Activated CD4-positive, alpha-beta T cell treated with anti-CD3 and anti-CD28 coated beads, Interleukin-2, amount 50 U/mL, for 24 hours (primary cell): ENCODE measurements at places on chromosomes 6 and 20.

- DNase-seq: no peak
These were observed 735 bp downstream of the FAM135A start for GRCh38 chr6:70413992-70414494.

- no peak for DNase-seq
These were observed at the start of gene C6orf132 for GRCh38 chr6:42142118-42142835. Gene C6orf132, minus strand, starts transcription at chr6:42142620. Its CDS starts 176 bp downstream, at chr6:42142444.

DNA sequence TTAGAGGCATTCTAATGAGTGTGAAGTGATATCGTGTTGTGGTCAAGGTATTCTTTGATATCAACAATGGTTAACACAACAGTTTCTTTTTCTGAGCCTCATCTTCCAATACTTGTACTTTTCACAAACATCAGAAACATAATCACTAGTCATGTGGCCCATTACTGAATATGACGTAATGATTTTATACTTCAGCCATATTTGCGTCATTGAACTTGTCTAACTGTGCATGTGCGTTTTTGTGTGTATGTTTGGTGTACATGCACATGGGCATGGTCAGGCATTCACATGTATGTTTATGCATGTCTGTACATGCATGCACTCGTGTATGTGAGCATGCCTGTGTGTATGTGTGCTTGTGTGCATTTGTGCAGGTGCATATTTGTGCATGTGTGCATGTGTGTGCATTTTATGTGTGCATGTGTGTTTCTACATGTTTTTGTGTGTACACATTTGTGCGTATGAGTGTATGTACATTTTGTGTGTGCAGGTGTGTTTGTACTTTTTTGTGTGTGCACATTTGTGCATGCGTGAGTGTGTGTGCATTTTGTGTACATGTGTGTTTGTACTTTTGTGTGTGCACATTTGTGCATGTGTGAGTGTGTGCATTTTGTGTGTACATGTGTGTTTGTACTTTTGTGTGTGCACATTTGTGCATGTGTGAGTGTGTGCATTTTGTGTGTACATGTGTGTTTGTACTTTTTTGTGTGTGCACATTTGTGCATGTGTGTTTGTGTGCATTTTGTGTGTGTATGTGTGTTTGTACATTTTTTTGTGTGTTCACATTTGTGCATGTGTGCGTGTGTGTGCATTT is 29.4 kb downstream of the PRR18 start:
- no peak for DNase-seq

- DNase-seq: no peak
These were observed 1239.3 kb upstream of the GJE1 start for GRCh38 chr6:140893432-140893831.

DNA sequence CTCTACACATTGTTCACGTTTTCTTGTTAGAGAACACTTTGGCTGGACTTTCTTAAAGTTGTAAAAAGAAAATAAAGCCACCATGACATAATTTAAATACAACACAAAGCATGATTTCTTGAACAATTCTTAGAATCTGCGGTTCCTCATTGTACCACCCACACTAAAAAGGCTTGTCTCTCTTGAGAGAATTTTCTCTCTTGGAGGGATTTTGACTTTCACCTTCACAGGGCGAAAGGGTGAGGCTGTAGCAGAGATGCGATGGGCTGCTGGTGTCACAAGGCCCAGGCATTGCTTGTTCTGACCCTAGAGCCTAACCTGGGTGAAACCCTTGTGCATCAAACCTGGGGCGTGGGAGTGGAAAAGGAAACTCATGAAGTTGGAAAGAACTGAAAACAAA is 122.7 kb upstream of the RIPOR2 start:
- DNase-seq: no peak

- no peak for DNase-seq
These were observed 40.5 kb upstream of the OSTM1 start for GRCh38 chr6:108114841-108115597.

DNA sequence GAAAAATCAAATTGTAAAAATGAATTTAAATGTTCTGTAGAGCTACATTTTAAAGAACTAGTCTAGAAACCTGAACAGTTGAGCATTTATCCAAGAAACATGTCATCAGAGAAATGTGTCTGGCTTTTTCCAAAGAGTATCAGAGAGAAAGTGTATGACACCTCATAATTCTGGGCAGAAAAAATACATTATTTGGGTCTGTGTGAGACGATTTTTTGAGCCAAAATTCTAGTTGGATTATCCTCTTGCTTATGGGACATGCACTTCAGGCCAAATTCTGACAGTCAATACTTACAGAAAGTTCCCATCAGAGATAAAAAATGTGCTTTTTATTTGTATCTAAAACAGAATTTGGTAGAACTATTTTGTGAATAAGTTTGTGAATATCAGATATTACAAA is 1242.7 kb downstream of the EPHA7 start:
- no peak for DNase-seq

- DNase-seq: no peak
These were observed 51.5 kb upstream of the TMEM200A start for GRCh38 chr6:130314271-130314670.

- DNase-seq: no peak
These were observed 14.5 kb downstream of the TAF4 start for GRCh38 chr20:62051144-62051543.

DNA sequence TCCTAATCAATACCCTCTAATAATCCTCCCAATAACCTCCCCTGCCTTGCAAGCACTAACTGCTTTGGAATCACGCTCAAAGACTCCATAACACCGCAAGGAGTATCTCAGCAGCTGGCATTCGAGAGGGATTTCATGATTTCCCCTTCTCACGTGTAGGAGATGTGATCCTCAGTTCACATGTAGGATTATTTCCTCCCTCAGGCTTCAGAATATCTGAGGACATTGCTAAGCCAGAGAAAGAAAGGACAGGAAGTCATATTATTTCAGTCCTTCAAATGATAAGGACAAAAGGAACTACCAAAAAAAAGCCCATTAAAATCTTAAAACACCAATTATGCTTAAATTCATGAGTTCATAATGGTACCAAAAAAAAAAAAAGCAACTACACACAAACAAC is 122.9 kb downstream of the NFATC2 start:
- DNase-seq: no peak

DNA sequence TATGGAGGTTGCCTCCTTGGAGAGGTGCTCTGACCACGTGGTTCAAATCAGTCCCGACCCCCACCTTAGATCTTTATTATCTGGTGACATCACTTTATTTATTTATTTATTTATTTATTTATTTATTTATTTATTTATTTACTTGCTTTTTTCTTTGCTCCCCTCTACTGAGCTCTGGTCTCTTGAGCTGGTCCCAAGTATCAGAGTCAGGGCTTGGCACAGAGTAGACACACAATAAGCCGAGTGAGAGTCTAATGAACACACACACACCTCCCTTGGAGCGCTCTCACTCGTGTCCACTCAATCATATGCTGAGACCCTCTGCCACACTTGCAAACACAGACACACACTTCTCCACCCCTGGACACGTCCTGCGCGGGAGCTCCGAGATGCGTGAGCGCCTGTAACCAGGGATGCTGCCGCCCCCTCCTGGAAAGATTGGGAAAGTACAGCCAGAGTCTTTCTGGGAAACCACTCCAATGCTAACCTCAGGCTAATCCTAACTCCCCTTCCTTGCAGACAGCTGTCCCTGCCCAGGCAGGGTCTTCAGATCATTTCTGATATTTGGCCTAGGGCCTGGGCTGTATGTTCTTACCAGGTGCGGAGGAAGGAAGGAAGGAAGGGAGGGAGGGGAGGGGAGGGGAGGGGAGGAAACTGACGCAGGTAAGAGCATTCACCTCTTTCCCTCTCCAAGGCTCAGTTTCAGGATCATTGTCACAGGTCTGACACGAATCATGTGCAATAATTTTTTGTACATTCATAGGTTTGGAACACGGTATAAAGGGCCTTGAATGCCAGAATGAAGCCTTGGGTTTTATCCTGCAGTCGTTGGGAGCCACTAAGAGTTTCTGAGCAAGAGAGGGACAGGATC is 70.9 kb downstream of the STK35 start:
- DNase-seq: peak; percentile 66

DNA sequence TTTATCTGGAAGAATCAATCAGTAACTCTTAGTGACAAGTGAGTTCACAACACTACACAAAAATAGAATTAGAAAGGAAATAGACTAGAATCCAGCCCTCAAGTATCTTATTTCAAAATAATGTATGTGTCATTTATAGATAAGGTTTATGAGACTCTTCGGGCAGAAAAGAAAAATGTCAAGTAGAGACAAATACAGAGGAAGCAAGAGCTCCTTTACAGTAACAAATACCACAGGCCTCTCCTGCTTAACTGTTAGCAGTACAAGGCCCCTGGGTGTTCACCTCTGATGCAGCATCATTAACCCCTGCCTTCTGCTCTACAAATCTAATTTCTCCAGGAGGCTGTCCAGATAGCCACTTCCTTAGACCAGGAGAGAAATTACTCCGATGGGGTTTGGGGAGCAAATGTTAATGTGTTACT is 76.7 kb downstream of the UBE3D start:
- no peak for DNase-seq

DNA sequence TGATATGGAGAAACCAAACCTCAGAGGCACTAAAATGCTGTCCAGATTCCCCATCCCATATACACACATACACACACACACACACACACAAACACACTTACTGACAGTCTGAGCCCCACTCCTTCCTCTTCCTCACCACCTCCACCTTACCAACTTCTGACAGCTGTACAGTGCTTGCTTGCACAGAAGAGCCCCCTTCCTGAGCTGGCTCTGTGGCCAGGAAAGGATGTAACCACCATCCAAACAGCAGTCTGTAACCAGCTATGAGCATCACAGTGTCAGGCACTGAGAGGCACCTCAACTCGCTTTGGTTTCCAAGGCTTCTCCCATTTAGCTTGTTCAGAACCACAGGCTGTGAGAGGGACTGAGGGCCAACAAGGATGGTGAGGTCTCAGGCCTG is 5.9 kb upstream of the C6orf136 start:
- no peak for DNase-seq

DNA sequence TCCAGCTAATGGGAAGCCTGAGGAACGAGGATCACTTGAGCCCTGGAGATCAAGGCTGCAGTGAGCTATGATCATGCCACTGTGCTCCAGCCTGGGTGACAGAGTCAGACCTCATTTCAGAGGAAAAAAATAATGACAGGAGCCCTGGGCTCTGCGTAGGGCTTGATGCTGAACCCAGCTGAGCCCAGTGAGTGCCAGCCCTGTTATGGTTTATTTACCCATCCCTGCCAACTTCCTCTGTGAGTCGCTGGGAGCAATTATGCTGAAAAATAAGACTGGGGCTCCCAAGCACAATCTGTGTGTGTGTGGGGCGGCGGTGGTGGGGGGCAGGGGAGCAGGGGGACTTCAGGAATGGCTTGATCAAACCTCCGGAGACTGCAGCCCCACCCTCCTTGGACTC is 75.9 kb upstream of the PMEPA1 start:
- DNase-seq: no peak

- DNase-seq: no peak
These were observed 39.0 kb downstream of the B4GALT5 start for GRCh38 chr20:49674383-49675352.

DNA sequence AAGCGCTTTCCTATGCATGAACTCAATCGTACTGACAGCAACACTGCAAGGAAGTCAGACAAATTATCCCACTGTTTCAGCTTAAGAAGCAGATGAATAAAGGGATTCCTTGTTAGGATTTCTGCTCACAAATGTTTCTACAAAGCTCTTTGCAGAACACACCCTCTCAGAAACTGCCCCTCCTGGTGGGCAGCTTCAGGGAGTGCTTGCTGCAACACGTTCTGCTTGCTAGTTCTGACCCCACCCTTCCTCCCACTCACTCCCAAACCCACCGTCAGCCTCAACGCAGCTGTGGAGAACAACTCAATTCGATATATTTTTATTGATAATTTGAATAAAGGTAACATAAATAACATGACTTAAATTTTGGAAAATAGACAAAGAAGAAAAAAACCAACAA is 250.8 kb upstream of the PRDM1 start:
- no peak for DNase-seq

DNA sequence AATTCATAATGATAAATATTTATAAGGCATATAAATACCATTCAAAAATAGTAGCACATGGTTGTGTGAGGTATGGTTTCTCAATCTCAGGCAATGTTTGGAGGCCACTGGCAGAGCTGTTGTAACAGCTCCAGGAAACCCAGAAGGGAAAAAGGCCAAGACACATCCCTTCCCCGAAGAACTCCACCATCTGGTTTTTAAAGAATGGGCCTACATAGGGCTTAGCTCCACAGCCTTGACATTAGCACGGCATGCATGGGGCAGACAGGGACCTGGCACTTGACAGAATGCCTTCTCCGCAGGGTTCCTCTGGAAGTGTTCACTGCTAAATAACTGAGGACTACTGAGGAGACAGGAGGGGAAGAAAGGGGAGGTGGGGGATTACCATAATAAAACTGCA is 16.1 kb upstream of the FOXO3 start:
- no peak for DNase-seq

GRCh38 chr6:8079126-8079525 is 14.9 kb upstream of the BLOC1S5 start:
- no peak for DNase-seq

- DNase-seq: no peak
These were observed 80.9 kb upstream of the PLN start for GRCh38 chr6:118467181-118467580.

- DNase-seq: no peak
These were observed 52.2 kb downstream of the REV3L start for GRCh38 chr6:111430605-111431376.

DNA sequence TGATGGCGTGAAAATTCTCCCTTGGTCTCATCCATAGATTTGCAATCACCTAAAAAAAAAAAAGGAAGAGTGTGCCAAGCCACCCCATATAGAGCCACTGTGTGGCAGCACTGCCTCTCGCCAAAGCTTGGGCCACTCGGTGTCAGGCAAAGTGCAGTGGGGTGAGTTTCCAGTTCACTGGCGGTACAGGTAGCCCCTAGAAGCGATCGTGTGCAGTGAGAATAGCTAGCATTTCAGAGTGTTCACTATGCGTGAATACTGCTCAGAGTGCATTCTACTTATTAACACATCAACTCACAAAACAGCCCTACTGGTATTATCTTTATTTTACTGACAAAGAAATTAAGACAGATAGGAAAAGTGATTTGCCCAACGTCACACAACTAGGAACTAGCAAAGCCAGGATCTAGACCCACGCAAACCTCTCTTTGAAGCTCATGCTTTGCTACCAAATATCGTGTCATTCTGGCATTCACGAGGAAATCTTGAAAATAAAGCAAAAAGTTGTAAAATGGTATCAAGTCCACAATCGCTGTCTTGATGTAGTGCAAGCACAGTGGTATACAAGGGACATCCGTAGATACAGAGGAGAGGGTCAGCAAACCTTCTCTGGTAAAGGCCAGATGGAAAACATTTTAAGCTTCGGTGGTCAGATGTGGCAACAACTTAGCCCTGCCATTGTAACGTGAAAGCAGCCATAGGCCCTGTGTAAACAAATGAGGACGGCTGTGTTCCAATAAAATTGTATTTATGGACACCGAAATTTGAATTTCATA is 10.4 kb upstream of the GCNT2 start:
- DNase-seq: peak; percentile 13

DNA sequence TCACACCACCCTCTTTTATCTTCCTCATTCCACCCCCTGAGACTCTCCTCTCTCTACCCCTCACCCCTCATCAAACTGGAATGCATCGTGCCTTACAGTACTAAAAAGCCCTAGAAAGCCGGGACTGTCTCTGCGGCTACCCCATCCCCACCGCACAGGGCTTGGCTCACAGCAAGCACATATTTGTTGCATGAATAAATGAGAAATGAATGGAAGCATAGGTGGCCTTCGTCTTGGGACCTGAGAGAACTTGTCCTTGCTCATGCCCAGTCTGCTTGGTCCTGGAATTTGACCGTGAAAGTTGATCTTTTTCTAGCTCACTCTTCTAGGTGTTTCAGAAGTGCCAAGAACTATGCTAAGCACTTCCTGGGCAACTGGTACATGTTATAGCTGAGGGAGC is 53.3 kb downstream of the APCDD1L start:
- DNase-seq: no peak
